ENCODE measurements at places on chromosomes 3 and 15.

DNA sequence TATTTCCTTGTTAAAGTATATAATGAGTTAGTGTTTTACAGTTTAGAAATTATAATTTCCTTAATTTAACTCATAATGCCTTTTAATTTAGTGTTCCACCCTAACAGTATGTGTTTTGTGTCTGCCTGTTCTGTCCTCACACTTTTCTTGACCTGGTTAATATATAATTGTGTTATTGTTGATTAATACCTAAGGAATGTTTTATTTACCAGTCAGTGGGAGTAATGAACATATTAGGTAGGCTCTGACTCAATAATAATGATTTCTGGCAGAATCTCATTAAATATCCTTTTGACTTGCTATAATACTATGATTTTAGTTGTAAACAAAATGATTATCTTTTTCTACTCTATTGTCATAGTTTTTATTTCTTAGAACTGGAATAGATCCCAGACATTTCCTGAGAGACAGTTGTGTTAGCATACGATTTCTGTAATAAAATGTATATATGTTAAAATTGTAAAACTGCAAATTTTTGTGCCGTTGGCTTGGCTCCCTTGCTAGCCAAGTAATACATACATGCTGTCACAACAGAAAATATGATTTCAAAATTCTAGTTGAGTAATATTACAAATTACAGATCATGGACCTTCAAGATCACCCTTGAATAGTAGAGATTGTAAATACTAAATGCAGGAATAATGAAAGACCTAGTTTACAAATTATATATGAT, 51.9 kb downstream of the RASA2 start:
- DNase-seq = no peak

- no peak for DNase-seq
These were observed 17.6 kb upstream of the ISLR start for GRCh38 chr15:74155766-74156417.

DNA sequence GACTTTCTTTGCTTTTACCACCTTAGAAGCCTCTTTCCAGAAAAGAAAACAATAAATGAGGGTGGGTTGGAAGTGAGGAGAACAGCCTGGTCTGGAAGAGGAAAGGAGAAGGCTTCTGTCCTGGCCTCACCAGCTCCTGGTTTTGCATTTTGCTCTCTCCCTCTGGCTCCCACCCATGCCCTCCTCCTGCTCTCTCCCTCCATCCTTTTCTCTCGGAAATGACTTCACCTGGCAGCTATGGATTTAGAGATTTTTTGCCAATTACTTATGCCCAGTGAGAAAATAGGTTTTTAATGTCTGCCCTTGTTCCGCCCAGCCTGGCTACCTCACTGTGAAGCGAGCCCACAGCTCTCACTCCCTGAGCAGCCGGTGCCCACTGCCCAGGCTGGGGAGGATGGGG, 77.9 kb upstream of the NTRK3 start:
- DNase-seq = no peak

DNA sequence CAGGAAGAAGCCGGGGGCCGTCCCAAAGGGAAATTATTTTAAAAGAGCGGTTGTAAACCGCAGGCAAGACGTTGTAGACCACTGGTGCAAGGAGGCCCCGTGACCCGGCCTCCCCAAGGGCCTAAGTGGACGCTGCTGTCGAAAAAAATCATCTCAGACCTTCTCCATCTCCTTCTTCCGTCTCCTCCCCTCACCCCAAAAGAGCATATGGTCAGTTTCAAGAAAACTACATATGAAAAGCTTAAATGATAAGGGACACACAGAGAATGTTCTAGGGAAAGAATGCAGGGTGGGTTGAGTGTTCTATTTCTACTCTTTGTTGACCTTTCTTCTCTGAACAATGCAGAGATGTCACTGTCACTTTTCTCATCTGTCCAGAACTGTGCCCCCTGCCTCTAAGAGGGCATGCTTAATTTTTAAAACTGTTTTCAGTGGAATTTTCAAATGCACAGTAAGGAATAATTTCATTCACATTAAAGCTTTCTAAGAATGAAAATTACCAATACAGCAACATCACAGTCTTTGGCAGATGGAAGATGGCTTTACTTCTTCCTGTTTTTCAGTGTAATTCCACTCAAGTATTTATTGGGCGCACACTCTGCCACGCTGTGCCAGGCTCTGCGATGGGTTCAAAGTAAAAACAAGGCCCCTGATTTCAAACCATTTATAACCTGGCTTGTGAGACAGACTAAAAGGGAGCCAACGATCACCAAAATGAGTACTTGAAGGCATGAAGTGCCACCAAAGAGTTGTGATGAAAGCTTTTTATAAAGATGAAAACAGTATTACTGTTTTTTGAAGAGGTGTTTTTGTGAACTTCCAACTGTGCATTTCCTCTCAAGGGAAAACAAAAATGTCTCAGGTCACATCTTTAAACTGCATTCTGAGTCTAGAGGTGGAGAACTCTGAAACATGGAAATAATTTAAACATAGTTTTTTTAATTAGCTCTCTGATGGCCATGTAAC, 891 bp upstream of the TOP2B start:
- no peak for DNase-seq

GRCh38 chr3:11364181-11364580, 92.0 kb downstream of the ATG7 start:
- no peak for DNase-seq

DNA sequence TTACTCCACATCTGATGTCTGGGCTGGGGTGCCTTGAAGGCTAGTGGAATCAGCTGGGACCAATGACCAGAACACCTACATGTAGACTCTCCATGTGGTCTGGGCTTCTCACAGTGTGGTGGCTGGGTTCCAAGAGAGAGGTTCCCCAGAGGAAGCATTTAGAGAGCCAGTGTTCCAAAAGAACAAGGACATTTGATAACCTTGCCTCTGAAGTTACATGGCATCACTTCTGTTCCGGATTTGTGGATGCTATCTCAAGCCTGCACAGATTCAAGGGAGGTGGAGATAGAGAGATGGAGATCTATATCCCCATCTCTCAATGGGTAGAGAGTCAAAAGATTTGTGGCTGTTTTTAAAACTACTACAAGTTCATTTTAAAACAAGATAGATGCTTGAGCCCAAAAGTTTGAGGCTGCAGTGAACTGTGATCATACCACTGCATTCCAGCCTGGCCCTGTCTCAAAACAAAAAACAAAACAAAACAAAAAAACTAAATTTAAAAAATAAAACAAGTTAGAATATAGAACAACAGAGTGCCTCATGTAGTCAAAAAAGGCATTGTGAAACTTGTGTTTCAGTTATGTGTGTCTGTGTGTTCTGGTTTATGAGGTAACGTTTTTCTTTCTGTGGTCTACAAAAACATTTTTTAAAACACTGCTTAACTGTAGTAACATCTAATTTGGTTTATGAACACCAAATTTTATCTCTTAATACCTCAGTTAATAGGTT, 44.8 kb downstream of the PDE8A start:
- no peak for DNase-seq

DNA sequence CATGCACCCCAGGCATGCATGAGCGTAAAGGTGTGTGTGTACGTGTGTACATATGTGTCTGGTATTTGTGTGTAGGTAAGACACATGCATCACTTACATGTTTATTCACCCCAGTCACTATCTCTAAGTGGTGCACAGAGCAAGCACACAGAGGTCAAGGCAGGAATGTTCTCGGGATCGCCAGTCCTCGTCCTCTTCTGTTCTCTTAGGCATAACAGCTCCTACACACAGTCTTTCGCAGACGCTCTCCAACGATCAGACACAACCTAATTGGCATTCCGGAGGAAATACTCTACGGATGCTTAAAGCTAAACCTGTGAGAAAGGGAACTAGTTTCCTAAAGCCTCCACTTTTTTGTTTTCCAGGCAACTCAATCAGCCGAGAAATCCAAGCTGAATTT, 95.9 kb downstream of the ADAMTS17 start:
- DNase-seq = no peak

GRCh38 chr3:127096256-127097071, 96.5 kb upstream of the PRR23E start:
- no peak for DNase-seq

- DNase-seq = no peak
These were observed 585.9 kb downstream of the DIPK2A start for GRCh38 chr3:144557515-144557914.

GRCh38 chr3:113148284-113148683, 63.1 kb upstream of the BOC start:
- peak; percentile 27 for DNase-seq

- DNase-seq = no peak
These were observed 11.3 kb upstream of the C3orf52 start for GRCh38 chr3:112074616-112075497.

GRCh38 chr15:70234256-70234905, 136.7 kb upstream of the TLE3 start:
- no peak for DNase-seq

- DNase-seq = no peak
These were observed 104.8 kb downstream of the PPP2R3A start for GRCh38 chr3:136070334-136070733.

DNA sequence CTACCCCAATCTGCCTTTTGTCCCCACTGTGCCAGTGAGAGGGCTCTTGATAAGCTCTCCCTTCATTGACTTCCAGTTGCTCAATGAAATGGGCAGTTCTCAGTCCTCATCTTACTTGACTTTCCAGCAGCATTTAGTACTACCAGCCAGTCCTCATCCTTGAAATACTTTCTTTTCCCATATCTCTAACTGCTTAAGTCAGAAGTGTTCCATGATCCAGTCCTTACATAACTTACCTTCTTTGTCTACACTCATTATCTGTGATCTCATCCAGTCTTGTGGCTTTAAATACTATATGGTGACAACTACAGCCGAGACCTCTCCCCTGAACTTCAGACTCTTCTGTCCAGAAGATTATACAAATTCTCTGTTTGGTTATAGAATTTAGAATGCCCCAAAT, 28.7 kb downstream of the RARRES1 start:
- DNase-seq = no peak

DNA sequence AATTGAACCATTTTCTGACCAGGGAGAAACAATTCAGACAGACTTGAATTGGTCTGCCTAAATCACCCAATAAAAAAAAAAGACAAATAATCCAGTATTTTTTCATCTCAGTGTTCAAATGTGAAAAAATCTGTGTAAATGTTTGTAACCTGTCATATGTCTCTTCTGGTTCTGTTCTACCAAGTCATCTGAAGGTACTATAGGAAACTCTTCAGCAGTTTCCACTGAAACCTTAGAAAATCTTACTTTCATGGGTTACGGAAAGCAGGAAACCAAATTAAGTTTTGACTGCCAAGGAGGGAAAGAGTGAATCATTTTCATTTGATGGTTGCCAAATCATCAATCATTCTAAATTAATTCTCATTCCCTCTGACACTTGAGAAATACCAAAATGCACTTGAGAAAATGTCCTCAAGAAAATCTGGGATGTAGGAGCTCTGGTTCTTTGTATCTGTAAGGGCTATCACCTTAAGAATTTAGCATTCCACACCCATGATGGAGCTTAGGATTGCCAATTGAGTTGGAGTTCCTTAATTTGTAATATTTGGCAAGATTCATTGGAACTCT, 278.2 kb upstream of the KCNH8 start:
- no peak for DNase-seq

GRCh38 chr15:98842192-98842972, 165.2 kb downstream of the PGPEP1L start:
- no peak for DNase-seq

DNA sequence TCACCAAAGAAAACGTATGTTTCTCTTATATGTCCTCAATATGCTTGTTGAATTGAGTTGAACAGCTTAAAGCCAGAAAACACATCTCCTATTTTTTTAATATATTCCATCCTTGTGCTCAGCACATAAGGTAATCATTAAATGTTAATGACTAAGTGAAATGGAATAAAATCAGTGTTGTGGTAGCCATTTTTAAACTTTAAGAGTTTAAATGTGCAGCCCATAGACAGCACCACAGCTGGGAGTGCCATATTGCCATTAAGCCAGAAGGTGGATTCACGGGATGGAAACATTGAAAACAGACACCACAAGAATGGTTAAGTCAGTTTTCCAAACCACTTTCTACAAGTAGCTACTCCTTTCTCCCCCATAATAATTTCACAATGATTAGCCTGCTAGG, 76.8 kb upstream of the C15orf61 start:
- no peak for DNase-seq

GRCh38 chr3:127304121-127304744, 16.4 kb upstream of the PRR20G start:
- no peak for DNase-seq

GRCh38 chr3:107942244-107942643, 148.6 kb downstream of the CD47 start:
- no peak for DNase-seq

DNA sequence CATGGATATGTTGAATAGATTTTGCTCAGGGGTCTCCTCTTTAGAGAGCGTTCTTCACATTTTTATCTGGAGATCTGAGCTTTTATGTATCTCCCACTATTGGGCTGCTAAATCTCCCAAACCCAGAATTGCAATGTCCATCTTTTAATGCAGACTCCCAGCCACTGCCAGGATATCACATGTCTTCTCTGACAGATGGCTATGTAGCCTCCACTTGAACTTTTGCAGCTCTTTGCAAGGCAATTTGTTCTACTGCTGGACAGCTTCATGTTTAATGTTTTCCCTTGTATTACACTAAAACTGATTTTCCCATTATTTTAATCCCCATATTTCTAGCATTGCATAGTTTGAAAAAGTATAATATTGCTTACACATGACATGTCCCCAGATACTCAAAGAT, 177.2 kb downstream of the LPP start:
- DNase-seq = no peak

Measured in heart right ventricle (tissue), 16 donors.